ENCODE measurements at places on chromosomes 4 and X.
A peak's percentile ranks its signal among the peaks of the same experiment; 100 is the strongest.

DNA sequence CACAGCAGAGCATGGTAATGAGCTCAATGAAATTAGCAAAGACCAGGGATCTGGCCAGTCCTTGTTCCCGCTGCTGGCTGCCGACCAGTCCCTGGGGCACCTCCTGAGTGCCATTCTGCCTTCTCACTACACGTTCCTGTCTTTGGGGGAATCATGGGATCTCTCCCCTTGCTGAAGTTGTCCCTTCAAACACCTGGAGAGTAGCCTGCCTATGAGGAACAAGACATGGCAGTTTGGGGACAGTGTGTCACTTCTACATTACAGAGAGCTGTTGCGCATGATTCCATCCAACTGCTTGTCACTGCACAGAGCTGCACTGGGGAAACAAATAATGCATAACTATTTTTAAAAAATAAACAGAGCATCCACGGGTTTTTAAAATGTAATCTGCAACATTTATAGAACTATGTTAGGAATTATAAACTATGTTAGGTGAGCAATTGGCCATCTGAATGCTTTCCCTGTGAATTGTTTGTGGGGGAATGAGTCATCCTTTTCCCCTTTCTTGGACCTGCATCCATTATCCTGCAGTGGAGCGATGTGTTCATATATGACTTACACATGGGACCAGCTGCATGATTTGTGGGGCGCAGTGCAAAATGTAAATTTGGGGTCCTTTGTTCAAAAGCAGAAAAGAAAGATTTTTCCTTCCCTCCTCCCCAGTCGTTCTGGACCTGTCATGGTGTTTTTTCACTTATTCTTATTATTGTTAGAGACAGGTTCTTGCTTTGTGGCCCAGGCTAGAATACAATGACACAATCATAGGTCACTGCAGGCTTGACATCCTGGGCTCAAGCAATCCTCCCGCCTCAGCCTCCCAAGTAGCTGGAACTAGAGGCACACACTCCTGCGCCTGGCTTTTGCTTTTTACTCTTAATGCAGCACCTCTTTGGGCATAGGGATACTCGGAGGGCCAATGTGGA, 115.0 kb upstream of the TBL1X start:
- no peaks in the 10 kb centered on the region for H3K36me3 ChIP-seq
- H3K4me3 ChIP-seq = no peak overlapping the region
- peaks cover 35% of the 10 kb centered on the region for H3K4me1 ChIP-seq

- DNase-seq = no peak
- H3K4me3 ChIP-seq = no peak overlapping the region
- peaks cover 9% of the 10 kb centered on the region for H3K36me3 ChIP-seq
- H3K27me3 ChIP-seq = no peaks in the 10 kb centered on the region
These were observed 50.0 kb downstream of the AMMECR1 start for GRCh38 chrX:110267874-110268273.

DNA sequence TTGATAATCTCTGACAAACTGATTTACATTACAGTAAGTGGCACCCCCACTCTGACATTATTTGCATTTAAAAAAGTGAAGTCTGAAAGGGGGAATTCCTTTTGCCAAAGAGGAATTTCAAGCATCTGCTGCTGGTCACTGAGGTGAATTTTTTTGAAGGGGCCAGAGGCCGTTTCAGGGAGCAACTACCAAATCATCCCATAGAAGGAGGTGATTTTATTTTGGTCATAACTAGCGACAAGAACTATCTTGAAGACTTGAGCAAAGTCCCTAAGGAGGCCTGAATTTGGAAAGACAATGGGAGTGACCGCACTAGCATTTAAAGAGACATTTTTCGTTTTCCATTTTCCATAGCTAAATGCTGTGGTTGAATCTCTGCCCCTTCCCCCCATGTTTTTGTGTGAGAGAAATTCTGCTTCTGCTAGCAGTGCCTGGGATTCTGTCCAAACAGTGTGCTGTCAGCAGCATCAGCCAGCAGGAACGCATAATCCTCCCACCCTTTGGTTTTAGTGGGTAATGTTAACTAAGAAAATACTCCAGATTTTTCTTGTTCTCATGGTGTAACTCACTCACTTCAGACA, 110.1 kb upstream of the MED14 start:
- no peak overlapping the region for H3K4me3 ChIP-seq
- H3K27ac ChIP-seq = no peak overlapping the region
- DNase-seq = no peak

DNA sequence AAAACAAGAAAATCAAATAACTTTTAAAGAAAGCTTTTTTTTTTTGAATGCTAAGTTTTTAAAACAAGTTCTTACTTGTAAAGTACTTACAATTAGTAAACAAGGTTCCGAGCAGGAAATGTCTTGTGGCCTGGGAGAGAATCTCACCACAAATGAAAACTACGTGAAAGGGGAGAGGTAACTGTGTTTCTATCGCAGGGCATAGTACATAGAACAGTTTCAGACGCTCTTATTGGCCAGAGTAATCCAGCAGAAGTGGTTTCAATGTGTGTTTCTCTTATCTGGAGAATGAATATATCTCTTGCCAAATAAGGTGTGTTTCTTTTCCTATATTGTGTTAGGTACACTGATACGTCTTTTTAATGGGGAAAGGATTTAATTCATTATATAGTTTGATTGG, at the start of gene PLAC8:
PLAC8 (minus strand) TSS at position 154 of the 400 bp plus-strand sequence. CDS start 6,808 bp downstream, outside the sequence.
- H3K27me3 ChIP-seq = no peaks in the 10 kb centered on the region
- H3K27ac ChIP-seq = peak within 1 kb of the TSS; percentile 92
- H3K4me3 ChIP-seq = peak within 1 kb of the TSS; percentile 92
- peaks cover 49% of the 10 kb centered on the region for H3K4me1 ChIP-seq
- DNase-seq = peak; percentile 82

DNA sequence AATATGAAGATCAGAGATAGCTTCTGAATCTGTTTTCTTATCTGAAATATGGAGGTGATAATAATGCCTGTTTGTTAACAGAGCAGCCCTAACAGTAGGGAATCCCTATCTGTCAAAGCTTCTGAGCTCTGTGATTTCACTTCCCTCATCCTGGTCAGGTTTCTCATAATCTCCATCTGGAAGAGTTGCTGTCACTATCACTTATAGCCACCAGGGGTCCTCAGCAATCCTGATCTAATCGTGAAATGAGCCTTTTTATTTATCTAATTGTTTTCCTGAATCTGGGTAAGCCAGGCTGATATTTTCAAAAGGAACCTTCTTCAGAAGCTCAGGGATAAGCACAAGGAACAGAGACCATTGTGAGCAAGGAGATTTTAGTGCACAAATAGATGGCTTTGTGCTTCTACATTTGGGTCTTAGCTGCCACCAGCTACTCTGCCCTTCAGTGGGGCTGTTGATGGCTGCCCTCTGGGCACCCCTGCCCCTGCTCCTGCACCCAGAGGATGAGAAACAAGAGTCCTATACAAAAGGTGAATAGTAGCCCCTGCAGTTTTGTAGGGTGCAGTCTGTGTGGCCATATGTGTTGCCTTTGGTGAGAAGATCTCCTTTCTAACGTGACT, 196.4 kb upstream of the RADX start:
- no peaks in the 10 kb centered on the region for H3K27me3 ChIP-seq
- H3K4me3 ChIP-seq = no peak overlapping the region
- no peaks in the 10 kb centered on the region for H3K4me1 ChIP-seq
- no peak for DNase-seq

GRCh38 chr4:3797831-3798790, 31.9 kb downstream of the ADRA2C start:
- H3K27me3 ChIP-seq = no peaks in the 10 kb centered on the region
- no peaks in the 10 kb centered on the region for H3K4me1 ChIP-seq
- H3K27ac ChIP-seq = no peak overlapping the region
- no peak for DNase-seq
- no peak overlapping the region for H3K4me3 ChIP-seq

DNA sequence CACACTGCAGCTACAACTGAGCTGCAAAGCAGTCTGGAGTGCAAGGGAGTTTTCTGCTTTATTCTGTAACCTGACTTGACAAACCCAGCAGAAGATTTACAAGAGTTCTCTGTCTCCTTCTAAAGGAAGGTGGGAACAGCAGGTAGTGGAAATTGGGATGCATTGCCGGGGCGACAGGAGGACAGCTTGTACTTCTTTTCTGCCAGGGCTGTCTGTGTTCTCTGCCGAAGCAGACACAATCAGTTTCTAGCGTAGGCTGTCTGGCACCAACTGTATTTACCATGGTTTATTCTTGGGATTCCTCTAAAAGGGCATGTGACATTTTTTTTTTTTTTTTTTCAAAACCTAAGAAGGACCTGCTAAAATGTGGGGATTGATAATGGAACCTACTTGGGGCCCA, 190.8 kb upstream of the GK2 start:
- H3K4me3 ChIP-seq = no peak overlapping the region
- no peak for DNase-seq
- H3K27me3 ChIP-seq = no peaks in the 10 kb centered on the region

GRCh38 chr4:121923306-121923705, 28.6 kb downstream of the TRPC3 start:
- H3K27me3 ChIP-seq = peaks cover 13% of the 10 kb centered on the region
- no peak overlapping the region for H3K4me3 ChIP-seq
- no peak overlapping the region for H3K27ac ChIP-seq
- no peaks in the 10 kb centered on the region for H3K4me1 ChIP-seq
- DNase-seq = no peak

- H3K4me3 ChIP-seq = no peak overlapping the region
- DNase-seq = no peak
- no peaks in the 10 kb centered on the region for H3K27me3 ChIP-seq
- H3K27ac ChIP-seq = no peak overlapping the region
- H3K4me1 ChIP-seq = peaks cover 13% of the 10 kb centered on the region
These were observed 99.8 kb downstream of the KLHL8 start for GRCh38 chr4:87120411-87121162.

DNA sequence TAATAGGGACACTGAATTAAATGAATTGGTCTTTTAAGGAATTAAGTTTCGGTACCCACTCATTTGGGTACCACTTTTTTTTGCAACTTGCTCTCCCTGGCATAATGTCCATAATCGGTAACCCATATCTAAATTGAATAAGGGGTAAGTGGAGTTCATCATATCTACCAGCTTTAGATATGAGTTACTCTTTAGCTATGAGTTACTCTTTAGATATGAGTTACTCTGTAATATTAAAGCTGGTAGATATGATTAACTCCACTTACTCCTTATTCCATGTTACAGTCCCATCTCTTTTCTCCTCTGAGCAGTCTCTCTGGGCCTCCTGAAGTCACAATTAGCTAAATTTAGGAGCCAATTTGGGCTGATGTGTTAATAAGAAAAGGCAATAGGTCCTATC, 85.7 kb downstream of the TEX13C start:
- H3K4me1 ChIP-seq = no peaks in the 10 kb centered on the region
- H3K27me3 ChIP-seq = no peaks in the 10 kb centered on the region
- H3K27ac ChIP-seq = no peak overlapping the region
- H3K36me3 ChIP-seq = no peaks in the 10 kb centered on the region
- no peak for DNase-seq

- no peaks in the 10 kb centered on the region for H3K36me3 ChIP-seq
- H3K4me1 ChIP-seq = no peaks in the 10 kb centered on the region
- H3K27ac ChIP-seq = no peak overlapping the region
- H3K27me3 ChIP-seq = no peaks in the 10 kb centered on the region
These were observed 734.3 kb downstream of the STIM2 start for GRCh38 chr4:27594922-27595321.

GRCh38 chrX:17160975-17161374, 214.0 kb upstream of the NHS start:
- no peak overlapping the region for H3K27ac ChIP-seq
- H3K27me3 ChIP-seq = peaks cover 4% of the 10 kb centered on the region
- H3K4me1 ChIP-seq = no peaks in the 10 kb centered on the region
- no peak overlapping the region for H3K4me3 ChIP-seq

DNA sequence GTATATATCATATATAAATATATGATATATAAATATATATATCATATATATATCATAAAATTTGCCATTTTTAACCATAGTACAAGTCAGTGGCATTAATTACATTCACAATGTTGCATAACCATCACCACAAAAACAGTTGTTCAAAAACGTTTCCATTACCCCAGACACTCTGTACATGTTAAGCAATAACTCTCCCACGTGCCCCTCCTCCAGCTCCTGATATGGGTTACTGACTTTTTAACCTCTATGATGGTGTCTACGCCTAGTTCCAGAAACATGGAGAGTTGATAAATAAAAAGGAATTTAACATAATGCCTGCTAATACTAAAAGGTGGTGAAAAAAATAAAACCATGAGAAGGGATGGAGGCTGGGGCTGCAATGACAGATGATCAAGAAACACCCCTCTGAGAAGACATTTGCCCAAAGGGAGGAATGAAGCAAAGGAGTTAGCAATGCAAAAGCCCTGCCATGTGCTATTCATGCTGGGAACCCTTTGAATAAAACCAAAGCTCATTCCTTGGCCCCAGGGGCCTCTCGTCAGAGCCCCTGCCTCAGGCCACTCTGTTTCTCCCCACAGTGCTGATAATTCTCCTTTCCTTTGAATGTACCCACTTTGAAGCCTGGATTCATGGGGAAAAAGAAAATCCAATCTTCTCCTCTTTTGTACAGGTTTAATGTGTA, 144.3 kb downstream of the NWD2 start:
- no peak overlapping the region for H3K4me3 ChIP-seq
- no peaks in the 10 kb centered on the region for H3K36me3 ChIP-seq
- H3K27me3 ChIP-seq = no peaks in the 10 kb centered on the region
- no peak overlapping the region for H3K27ac ChIP-seq

DNA sequence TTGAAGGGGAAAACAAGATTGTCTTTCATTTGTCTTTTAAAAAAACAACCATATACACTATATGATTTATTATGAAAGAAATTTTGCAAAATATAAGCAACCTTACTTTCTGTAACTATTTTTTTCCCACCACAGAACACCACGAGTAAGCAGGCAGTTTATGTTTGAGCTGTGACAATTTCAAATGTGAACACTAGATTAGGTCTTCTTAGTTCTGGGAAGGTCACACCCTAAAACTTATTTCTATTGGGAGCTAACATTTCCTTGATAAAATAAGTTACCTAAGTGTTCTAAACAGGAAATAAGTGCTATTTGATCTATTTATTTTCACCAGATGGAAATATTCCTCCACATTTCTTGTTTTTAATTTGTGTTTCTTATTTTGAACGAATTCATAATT, 50.6 kb downstream of the PCDH7 start:
- no peak overlapping the region for H3K4me3 ChIP-seq
- H3K36me3 ChIP-seq = no peaks in the 10 kb centered on the region
- no peaks in the 10 kb centered on the region for H3K4me1 ChIP-seq

DNA sequence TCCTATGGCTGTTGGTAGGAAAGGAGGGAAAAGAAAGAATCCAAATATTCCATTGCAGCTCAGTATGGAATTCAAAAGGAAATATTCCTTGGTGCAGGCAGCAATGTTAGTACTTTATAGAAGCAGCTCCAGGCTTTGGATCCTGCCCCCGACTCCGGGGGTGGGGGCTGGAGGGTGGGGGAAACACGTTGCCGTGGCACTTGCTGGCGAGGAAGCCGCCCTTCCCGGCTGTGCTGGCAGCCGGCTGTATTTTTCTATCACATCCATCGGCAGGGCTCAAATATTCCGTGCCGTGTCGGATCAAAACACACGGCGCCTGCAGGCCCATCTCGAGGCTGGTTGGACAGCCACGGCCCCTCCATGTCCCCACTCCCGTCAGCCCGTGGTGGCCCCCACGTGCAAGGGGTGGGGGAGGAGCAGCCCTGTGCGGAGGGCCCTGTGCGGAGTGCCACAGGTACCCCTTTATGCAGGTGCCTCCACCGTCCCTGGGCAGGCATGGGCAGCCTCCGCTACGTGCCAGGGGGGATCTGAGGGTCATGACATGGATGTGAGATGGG, 5.8 kb downstream of the ADRA2C start:
- H3K27ac ChIP-seq = no peak overlapping the region
- no peak for DNase-seq
- peaks cover 3% of the 10 kb centered on the region for H3K4me1 ChIP-seq
- H3K4me3 ChIP-seq = no peak overlapping the region
- H3K36me3 ChIP-seq = peaks cover 1% of the 10 kb centered on the region

- DNase-seq = no peak
- no peak overlapping the region for H3K27ac ChIP-seq
- H3K4me1 ChIP-seq = no peaks in the 10 kb centered on the region
- H3K27me3 ChIP-seq = no peaks in the 10 kb centered on the region
- no peaks in the 10 kb centered on the region for H3K36me3 ChIP-seq
- H3K4me3 ChIP-seq = no peak overlapping the region
These were observed 224.7 kb upstream of the PPP1R2C start for GRCh38 chrX:43002526-43003203.
